Tracheal epithelial cell (primary cell): ENCODE measurements at places on chromosomes 4 and X. TPM values are rescaled to one million over a fixed set of nuclear protein-coding genes. Genes with fewer than 3 reads are reported as not detected.

Gene CFAP99
- not detected in 2 replicates for total RNA-seq

Gene CSAG3
- not detected in 2 replicates for total RNA-seq

Gene GUCY2F
- 0.21 TPM in 1 of 2 replicates, not detected in the other for total RNA-seq

Gene ANTXR2
- total RNA-seq: 23.0 and 46.0 TPM in 2 replicates

Gene PRSS12
- total RNA-seq: 11.8 and 24.1 TPM in 2 replicates

Gene NEUROG2
- total RNA-seq: not detected in 2 replicates

Gene SLC25A31
- under 0.01 TPM in 1 of 2 replicates, not detected in the other for total RNA-seq

Gene ARX
- total RNA-seq: not detected in 2 replicates

Gene ASB9
- total RNA-seq: 0.64 and 1.2 TPM in 2 replicates

Gene FGF16
- total RNA-seq: not detected in 2 replicates

Gene CUL4B
- total RNA-seq: 13.0 and 21.5 TPM in 2 replicates

Gene ZMYM3
- total RNA-seq: 7.5 and 9.2 TPM in 2 replicates

Gene ARHGEF38
- total RNA-seq: 0.72 TPM in 1 of 2 replicates, not detected in the other
